ENCODE measurements at places on chromosomes 6 and 20.

DNA sequence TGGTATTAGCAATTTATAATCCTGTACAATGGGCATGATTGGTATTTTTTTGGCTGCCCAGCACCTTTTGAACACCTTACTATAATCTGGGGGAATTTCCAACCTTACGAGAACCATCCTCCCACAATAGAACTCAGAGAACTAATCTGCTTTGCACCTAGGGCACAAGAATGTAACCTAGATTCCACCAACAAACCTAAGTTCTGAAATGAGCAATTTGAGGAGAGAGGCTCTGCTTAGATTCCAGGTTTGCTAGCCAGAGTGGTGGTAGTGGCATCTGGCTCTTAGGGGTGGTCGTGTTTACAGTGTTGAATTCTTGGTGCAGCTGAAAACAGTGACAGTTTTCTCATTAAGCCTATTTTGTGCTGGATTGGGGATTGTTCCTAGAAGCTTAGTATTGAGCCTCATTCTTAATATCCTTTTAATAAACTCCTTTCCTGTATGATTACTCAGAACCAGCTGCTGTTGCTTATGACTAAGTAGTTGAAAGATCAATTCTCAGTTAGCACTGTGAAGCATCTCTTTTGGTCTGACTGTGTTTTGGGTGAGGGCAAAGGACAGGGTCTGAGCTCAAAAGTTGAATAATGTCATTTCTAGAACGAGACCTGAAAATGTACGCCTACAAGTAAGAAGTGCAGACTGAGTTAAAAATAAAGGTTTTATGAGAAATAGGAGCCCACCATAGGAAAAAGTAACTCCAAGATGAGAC, 385.6 kb downstream of the CDKAL1 start:
- DNase-seq = no peak

DNA sequence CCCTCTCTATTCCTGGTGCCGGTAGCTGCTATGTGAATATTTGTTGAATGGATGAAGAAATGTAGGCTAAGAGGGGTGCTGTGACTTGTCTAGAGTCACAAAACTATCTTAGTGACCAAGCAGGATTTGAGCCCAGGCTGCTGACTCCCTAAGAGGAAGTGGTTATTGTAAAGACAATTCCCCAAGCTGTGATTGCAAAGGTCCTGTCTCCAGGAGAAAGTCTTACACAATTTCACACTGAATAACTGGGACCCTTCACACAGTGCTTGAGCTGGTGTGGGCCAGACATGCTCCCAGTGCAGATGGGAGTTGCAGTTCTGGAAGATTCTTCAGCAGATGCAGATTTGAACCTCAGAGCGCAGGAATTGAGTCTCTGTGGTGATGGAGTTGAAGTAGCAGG, 38.1 kb downstream of the IYD start:
- no peak for DNase-seq

- DNase-seq = no peak
These were observed 249.7 kb downstream of the NKAIN2 start for GRCh38 chr6:124053315-124053714.

DNA sequence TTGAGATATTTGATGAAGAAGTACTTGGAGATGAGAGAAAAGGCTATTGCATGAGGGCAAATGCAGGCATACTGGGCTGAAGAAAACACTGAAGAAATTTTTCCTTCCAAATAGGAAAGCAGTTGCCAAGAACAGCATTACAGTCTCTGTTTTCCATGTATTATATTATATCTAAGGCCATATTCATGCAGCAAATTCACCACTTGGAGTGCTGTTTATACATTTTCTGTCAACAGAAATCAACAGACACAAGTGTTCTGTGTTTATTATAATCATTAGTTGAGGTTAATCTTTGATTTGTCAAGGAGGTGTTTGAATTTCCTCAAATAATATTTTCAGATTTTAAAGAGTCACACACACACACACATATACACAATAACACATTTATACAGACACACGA, 268.8 kb upstream of the PLCB4 start:
- DNase-seq = no peak

DNA sequence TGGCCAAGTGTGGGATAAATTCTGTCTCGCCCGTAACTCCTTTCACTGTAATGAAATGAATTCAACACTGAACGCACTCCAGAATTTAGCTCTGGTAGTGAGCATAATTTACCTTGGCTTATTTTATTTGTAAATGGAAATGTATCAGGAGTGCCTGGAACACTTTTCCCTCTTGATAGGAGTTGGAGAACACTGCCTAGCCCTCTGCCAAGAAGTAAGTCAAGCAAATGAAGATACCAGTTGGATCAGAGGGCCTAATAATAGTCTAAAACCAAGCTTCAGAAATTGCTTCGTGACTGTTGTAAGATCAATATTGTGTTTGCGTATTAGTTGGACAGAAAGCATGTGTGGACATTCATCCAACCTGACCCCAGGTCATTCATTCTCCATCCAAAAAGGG, 64.6 kb upstream of the TPD52L1 start:
- DNase-seq = no peak

GRCh38 chr6:147138835-147139234, 65.4 kb upstream of the STXBP5 start:
- DNase-seq = no peak

DNA sequence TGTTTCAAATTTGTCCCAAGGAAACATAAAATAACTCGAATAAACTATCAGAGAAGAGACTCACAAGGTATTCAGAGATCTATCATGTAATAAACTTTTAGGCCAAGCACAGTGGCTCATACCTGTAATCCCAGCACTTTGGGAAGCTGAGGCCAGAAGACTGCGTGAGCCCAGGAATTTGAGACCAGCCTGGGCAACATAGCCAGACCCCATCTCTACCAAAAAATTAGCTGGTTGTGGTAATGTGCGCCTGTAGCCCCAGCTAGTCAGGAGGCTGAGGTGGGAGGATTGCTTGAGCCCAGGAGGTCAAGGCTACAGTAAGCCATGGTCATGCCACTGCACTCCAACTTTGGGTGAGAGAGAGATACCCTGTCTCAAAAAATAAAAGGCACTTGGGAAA, 79.2 kb upstream of the GCM1 start:
- DNase-seq = no peak

- no peak for DNase-seq
These were observed 41.8 kb upstream of the FOXO3 start for GRCh38 chr6:108518714-108519576.

DNA sequence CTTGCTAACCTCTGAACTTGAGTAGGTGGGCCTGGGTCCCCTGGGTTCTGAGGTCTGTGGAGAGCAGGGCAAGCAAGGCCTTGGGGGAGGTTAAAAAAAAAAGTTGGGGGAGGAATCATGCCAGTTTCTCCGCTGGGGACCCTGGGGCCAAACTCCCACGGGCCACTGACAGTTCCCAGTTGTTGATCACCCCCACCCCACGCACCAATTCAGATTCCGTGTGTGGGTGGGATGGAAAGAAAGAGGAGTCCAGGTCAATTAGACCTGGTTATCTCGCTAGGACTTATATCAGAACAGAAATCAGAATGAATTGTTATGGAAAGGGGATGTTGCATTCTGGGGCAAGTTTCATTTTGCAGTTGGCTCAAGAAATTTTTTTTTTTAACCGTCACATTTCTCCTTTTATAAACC, 46.7 kb upstream of the SUPT3H start:
- no peak for DNase-seq

DNA sequence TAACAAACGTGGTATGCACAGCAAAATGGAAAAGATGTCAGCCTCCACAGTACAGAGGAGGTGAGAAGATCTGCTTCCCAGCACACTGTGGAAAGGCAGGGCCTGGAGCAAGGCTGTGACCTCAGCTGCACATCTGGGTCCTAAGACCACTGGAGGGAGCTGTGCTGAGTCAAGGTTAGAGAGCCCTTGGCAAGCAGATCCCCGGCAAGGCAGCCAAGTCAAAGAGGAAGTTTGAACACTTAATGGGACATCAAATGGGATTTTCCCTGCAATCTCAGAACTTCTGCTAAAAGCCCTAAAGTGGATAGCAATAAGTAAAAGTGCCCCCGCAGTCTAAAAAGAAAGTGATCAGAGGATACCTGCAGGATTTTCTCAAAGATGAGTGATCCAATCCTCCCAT, 39.5 kb downstream of the UNC5CL start:
- no peak for DNase-seq

- no peak for DNase-seq
These were observed 329 bp upstream of the GPR6 start for GRCh38 chr6:109977791-109978173.

- DNase-seq = no peak
These were observed 3.5 kb downstream of the HLA-B start for GRCh38 chr6:31353384-31353945.

- DNase-seq = no peak
These were observed 177.9 kb upstream of the ZNF184 start for GRCh38 chr6:27650620-27651370.

DNA sequence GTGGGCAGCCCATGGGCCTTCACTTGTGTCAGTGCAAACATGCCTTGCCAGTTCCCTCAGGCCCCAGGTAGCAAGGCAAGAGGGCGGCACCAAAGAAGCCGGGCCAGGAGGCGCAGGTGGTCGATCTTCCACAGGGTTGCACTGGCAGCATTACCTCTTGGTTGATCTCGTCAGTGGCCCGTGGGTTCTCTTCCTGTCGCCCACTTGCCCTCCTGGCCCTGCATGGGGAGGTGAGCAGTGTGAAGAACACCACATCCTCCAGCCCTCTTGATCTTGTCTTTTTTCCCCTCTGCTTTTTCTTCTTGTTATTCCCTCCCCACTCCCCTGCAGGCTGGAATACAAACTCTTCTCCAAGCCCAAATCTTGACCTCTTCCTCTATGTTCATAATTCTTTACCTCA, 3.0 kb upstream of the CST11 start:
- no peak for DNase-seq
